Left lung (tissue), 14 donors: ENCODE measurements at places on chromosomes 12 and 14. TPM values are rescaled to one million over a fixed set of nuclear protein-coding genes. Genes with fewer than 3 reads are reported as not detected.

DNA sequence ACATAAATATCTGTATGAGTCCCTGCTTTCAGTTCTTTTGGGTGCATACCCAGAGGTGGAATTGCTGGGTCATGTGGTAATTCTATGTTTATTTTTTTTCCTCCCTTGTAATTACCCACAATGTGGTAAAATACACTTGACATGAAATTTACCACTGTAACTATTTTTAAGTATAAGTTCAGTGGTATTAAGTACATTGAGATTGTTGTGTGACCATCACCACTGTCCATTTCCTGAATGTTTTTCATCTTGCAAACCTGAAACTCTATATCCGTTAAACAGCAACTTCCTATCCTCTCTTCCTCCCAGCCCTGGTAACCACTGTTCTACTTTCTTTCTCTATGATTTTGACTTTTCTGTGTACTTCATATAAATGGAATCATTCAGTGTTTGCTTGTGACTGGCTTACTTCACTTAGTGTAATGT, 51.4 kb downstream of the BORCS5 start:
- H3K4me3 ChIP-seq = no peak overlapping the region
- no peaks in the 10 kb centered on the region for H3K36me3 ChIP-seq
- peak overlapping the region; percentile 11 for H3K27ac ChIP-seq
- H3K27me3 ChIP-seq = no peaks in the 10 kb centered on the region

DNA sequence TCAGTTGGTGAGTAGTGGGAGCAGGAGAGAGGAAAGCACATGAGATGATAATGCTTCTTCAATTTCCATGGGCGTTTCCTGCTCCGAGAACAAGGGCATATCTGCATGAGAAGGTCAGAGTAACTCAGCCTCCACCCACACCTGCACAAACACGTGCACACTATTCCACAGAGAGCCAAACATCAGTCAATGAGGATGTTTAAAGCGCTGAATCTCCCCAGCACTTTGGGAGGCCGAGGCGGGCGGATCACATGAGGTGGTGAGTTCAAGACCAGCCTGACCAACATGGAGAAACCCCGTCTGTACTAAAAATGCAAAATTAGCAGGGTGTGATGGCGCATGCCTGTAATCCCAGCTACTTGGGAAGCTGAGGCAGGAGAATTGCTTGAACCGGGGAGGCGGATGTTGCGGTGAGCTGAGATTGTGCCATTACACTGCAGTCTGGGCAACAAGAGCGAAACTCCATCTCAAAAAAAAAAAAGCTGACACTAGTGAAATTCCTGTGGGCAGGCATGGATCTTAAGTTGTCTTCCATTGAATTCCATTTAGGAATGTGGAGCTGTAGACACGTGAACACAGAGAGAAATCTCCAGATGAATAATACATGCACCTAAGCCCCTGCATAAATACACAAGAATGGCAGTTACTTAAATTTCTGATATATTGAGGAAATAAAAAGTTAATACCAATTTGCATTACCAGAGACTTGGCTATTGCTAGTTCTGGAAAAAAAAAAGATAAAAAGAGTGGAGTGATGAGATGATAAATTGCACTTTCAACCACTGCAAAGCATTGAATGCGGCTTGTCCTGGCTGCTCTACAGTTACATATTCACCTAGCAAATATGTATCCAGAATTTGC, 1097.4 kb upstream of the TMEM132C start:
- no peak overlapping the region for H3K27ac ChIP-seq
- H3K4me1 ChIP-seq = no peaks in the 10 kb centered on the region
- no peak overlapping the region for H3K4me3 ChIP-seq

- peak overlapping the region; percentile 97 for H3K4me3 ChIP-seq
- H3K36me3 ChIP-seq = no peaks in the 10 kb centered on the region
- H3K27ac ChIP-seq = peak overlapping the region; percentile 97
- no peaks in the 10 kb centered on the region for H3K27me3 ChIP-seq
- H3K4me1 ChIP-seq = peaks cover 8% of the 10 kb centered on the region
- no peak for DNase-seq
Measured at GRCh38 chr14:22872833-22873520, 1.4 kb downstream of the LRP10 start.

GRCh38 chr12:92718483-92718990, 15.7 kb downstream of the PLEKHG7 start:
- peaks cover 10% of the 10 kb centered on the region for H3K4me1 ChIP-seq
- no peaks in the 10 kb centered on the region for H3K27me3 ChIP-seq
- H3K36me3 ChIP-seq = no peaks in the 10 kb centered on the region
- H3K27ac ChIP-seq = no peak overlapping the region
- H3K4me3 ChIP-seq = no peak overlapping the region

- H3K36me3 ChIP-seq = no peaks in the 10 kb centered on the region
- no peak overlapping the region for H3K4me3 ChIP-seq
- no peaks in the 10 kb centered on the region for H3K4me1 ChIP-seq
- H3K27ac ChIP-seq = no peak overlapping the region
- no peaks in the 10 kb centered on the region for H3K27me3 ChIP-seq
Measured at GRCh38 chr14:48035836-48036235, 360.4 kb upstream of the MDGA2 start.

GRCh38 chr14:54919330-54919729, 16.7 kb upstream of the GCH1 start:
- H3K4me1 ChIP-seq = no peaks in the 10 kb centered on the region
- no peaks in the 10 kb centered on the region for H3K27me3 ChIP-seq
- H3K4me3 ChIP-seq = no peak overlapping the region
- H3K36me3 ChIP-seq = no peaks in the 10 kb centered on the region
- no peak for DNase-seq

DNA sequence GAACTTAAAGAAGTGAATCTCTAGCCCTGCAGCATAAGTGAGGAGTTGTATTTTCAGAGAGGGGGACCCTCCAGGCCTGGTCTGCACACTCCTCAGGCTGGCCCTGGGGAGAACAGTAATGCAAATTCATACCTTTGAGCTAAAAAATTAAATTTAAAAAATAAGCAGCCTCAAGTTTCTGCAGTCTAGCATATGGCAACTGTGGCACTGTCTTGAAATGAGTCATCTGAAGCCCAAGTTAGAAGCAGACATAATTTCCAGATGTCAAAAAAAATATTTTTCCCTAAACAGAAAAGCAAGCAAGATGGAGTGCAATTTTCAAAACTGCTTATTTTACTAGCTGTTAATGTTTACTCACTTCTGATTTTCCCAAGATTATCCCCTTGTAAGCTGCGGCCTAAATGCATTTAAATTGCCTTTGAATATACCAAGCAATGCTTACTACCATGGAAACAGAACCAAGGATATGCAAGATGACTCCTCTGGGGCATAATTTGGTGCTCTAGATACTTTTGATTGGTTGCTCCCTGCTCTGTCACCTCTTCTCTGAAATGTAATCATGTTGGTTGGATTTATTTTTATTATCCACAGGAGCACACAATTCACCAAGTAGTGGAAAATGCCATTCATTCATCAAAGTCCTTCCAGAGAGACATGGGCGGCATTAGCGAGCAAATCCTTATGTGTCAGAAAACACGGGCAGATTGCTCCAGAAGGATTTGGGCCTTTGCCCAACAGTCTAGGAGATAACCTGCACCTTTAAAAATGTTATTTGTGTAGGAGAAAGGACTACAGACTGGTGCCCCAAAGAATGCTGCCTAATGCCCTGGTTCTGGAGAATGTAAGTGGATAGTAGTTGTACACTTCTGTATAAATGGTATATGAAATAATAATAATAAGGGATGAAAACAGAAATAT, 25.0 kb upstream of the DHRS7 start:
- DNase-seq = no peak
- H3K27ac ChIP-seq = no peak overlapping the region
- no peaks in the 10 kb centered on the region for H3K4me1 ChIP-seq
- no peaks in the 10 kb centered on the region for H3K27me3 ChIP-seq
- H3K36me3 ChIP-seq = no peaks in the 10 kb centered on the region

DNA sequence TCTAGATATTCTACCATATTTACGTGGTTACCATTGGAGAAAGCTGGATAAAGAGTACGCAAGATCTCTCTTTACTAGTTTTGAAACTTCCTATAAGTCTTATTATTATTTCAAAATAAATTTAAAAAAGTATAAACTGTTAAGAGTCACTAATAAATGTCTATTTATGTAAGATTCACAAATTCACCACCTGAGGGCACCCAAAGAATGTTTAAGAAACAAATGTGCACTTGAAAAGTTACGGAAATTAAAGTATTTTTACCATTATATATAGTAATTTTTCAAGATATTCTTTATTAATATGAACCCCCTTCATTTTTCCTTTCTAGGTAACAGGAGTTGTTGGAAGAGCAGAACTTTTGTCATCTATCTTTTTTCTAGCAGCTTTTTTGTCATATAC, 11.9 kb downstream of the TMTC3 start:
- no peaks in the 10 kb centered on the region for H3K4me1 ChIP-seq
- no peak overlapping the region for H3K4me3 ChIP-seq
- no peaks in the 10 kb centered on the region for H3K27me3 ChIP-seq
- DNase-seq = peak; percentile 42

DNA sequence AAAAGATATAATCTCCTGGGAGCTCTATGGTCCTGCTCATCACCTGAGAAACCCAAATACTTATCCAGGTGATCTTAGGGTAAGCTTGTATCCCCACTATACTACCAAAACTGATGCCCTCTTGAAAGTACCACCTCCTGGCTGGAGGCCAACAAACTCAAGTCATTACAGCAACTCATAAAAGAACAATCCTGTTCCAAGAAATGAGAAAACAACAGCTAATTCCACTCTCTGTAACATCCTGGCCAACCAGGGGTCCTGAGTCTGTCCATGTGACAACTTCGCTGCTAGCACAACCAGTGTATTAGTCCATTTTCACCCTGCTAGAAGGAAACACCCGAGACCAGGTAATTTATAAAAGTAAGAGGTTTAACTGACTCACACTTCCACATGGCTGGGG, 190.0 kb upstream of the BMP4 start:
- H3K36me3 ChIP-seq = no peaks in the 10 kb centered on the region
- no peak overlapping the region for H3K4me3 ChIP-seq
- DNase-seq = no peak
- H3K27ac ChIP-seq = no peak overlapping the region
- H3K27me3 ChIP-seq = no peaks in the 10 kb centered on the region

DNA sequence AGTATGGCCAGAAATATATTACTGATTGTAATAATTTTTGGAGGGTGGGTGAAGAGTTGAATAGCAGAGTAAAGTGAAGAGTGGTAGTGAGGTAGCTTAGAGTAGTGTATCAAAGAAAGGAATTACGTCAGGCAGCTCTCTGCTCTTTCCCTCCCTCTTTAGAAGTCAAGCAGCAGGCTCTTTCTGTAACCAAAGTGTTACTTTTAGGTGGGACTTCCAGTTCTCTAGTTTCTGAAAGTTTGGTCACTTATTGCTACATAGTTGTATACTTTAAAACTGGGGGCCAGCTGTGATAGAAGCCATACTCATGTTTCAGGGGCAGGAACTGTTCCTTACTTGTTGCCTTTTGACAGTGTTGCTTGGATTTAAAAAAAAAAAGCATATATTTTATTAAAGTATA, 30.6 kb downstream of the ATF7IP start:
- H3K27ac ChIP-seq = peak overlapping the region; percentile 13
- no peaks in the 10 kb centered on the region for H3K36me3 ChIP-seq
- no peak overlapping the region for H3K4me3 ChIP-seq
- H3K4me1 ChIP-seq = peaks cover 48% of the 10 kb centered on the region
- no peak for DNase-seq

GRCh38 chr14:69190191-69190590, 1.1 kb upstream of the EXD2 start:
- no peak overlapping the region for H3K27ac ChIP-seq
- H3K36me3 ChIP-seq = no peaks in the 10 kb centered on the region
- H3K27me3 ChIP-seq = no peaks in the 10 kb centered on the region

GRCh38 chr12:120235369-120236323, 29.9 kb downstream of the PXN start:
- no peak for DNase-seq
- H3K36me3 ChIP-seq = no peaks in the 10 kb centered on the region
- no peaks in the 10 kb centered on the region for H3K27me3 ChIP-seq

DNA sequence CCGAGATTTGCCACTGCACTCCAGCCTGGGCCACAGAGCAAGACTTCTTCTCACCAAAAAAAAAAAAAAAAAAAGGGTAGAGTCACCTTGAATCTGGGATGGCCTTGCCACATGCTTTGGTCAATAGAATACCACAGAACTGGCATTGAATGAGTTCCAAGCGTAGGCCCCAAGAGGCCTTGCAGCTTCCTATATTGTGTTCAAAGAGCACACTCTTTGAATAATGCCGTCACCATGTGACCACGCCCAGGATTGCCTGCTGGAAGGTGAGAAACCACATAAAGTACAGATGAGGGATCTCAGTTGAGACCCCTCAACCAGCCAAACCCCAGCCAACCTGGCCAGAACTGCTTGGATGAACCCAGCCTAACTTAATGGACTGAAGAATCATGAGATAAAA, 239.2 kb upstream of the AMIGO2 start:
- H3K27ac ChIP-seq = no peak overlapping the region
- no peaks in the 10 kb centered on the region for H3K27me3 ChIP-seq
- H3K4me1 ChIP-seq = peaks cover 2% of the 10 kb centered on the region
- no peak for DNase-seq
- no peak overlapping the region for H3K4me3 ChIP-seq

DNA sequence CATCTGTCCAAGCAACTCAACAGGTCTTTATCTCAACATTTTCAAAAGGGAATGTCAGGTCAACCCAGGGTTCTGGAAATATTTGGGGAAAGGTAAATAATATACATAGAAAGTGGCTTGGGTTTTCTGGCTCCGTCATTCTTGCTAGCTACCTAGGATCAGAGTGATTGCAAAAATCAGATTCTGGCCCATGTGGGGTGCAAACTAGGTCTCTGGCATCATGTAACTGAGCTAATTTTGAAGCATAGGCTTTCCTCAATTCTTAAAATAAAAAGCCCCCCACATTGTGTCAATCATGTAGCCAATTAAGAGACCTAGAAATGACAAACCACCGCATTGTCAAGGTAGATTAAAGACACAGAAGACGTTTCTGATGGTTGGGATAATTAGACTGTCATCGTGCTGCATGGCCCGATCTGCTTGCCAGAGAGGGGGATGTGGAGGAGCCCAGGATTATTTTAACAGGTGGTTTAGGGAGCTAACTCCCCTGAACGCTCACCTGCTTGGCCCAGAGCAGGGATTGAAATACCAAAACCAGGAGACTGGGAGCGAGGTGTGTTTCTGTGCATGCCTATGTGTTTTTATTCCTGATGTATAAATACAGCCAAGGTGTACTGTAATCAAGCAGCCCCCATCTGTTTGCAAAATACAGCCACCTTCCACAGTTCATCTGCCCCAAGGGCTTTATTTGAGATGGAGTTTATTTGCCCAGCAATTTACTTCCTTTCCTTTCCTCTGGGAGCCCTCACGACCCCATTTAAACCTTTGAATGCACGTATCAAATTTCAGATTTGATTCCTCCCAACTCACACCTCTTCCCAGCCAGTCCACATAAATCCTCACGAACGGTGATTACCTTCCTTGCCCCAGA, 189.5 kb downstream of the TTC8 start:
- H3K4me1 ChIP-seq = no peaks in the 10 kb centered on the region
- no peaks in the 10 kb centered on the region for H3K27me3 ChIP-seq
- H3K27ac ChIP-seq = no peak overlapping the region

GRCh38 chr12:48051681-48052080, 47.4 kb upstream of the COL2A1 start:
- H3K27me3 ChIP-seq = no peaks in the 10 kb centered on the region
- DNase-seq = no peak
- H3K36me3 ChIP-seq = peaks cover 43% of the 10 kb centered on the region
- H3K4me1 ChIP-seq = no peaks in the 10 kb centered on the region
- no peak overlapping the region for H3K4me3 ChIP-seq

- no peak for DNase-seq
- no peak overlapping the region for H3K27ac ChIP-seq
- peaks cover 9% of the 10 kb centered on the region for H3K4me1 ChIP-seq
- no peaks in the 10 kb centered on the region for H3K36me3 ChIP-seq
- H3K4me3 ChIP-seq = no peak overlapping the region
Measured at GRCh38 chr14:101950516-101951215, 13.7 kb upstream of the DYNC1H1 start.

Gene RD3L
- not detected for total RNA-seq

Gene POTEM
- not detected for total RNA-seq

Gene SRRM4
- 0.05 TPM for total RNA-seq

Gene DEPDC4
- 1.7 TPM for total RNA-seq

Gene STAC3
- total RNA-seq = 5.0 TPM

Gene CLEC7A
- total RNA-seq = 25.4 TPM

Gene SERPINA1
- 1,514 TPM for total RNA-seq
